ENCODE measurements at places on chromosomes 3 and 15. TPM values are rescaled to one million over a fixed set of nuclear protein-coding genes. Genes with fewer than 3 reads are reported as not detected.

DNA sequence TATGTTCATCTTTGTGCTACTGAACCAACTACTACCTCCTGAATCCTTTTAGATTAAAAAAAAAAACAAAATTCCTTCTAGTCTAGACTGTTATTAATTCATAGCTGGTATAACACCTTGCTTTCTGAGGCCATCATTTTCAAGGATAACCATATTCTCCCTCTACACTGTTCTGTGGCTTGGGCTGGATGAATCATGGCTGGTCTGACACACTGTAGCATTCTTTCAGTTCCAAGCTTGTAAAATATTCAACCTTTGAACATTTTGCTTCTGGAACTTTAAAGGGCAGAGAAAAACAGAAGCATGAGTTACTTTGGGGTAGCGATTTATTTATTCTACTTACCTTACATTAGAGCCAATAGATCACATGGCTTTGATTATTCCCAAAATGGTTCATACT, 7.6 kb downstream of the HSPBAP1 start:
- DNase-seq = no peak

GRCh38 chr15:70466895-70467529, 296.3 kb downstream of the UACA start:
- DNase-seq = peak; percentile 75

DNA sequence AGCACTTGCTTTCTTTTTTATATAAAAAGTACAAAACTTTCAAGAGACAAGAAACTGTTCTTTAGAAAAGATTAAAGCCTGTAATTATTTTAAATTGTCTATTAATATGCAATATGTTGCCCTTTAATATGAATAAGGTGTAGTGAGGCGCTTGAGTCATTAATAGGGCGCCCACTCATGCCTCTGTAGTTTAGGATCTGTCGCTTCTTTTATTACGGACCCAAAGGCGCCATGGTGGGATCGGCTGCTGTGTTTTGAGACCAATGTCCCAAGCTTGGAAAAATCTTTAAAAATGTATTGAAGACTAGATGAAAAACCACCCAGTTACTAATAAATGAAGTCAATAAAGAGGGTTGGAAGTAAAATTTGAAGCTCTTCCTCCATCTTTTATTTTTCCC, 259.5 kb upstream of the MEIS2 start:
- DNase-seq = no peak

DNA sequence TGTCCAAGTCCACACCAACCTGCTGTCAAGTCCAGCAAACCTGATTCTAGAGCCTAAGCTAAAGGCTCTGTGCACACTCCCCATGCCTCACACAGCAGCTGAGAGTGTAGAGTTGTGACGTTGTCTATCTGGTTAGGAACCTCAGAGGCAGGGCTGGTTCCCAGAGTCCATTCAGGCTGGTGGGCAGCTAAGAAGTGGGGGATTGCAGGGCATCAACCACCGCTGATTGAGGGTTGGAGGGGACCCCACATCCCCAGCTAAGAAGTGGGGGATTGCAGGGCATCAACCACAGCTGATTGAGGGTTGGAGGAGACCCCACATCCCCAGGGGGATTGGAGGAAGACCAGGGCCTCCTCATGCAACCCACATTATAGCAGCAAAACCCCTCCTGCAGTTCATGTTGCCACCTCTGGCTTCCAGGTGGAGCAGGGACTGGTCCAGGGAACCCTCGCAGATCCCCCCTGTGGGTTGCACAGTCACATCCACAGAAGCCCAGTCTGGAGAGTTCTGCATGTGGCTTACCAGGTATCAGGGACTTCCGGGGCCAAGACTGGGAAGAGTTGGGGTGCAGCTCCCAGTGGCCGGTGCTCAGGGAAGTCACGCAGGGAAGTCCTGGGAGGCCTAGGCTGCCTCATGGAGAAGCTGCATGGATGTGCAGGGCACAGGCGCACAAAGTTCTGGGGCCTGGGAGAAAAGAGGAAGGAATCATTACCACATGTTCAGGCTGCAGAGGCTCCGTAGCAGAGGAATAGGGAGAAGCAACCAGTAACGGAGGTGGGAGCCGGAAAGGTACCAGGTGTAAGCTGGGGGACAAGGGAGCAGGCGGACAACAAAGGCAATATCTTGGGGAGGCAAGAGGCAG, 71.4 kb upstream of the PCSK6 start:
- peak; percentile 61 for DNase-seq

DNA sequence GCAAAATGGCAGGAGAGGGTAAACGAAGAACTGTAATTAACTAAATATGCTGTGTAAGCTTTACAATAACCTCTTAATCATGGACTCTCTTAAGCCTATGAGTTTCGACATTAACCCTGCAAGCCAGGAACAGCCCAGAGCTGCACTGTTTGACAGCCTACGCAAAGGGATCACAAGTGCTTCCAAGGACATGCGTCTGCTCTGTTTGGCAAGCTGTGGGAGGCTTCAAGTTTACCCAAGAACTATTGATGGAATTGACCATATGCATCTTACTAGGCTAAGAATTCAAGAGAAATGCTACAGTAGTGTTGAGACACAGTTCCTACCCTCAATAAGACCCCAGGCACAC, 66.0 kb downstream of the PDZRN3 start:
- DNase-seq = no peak

DNA sequence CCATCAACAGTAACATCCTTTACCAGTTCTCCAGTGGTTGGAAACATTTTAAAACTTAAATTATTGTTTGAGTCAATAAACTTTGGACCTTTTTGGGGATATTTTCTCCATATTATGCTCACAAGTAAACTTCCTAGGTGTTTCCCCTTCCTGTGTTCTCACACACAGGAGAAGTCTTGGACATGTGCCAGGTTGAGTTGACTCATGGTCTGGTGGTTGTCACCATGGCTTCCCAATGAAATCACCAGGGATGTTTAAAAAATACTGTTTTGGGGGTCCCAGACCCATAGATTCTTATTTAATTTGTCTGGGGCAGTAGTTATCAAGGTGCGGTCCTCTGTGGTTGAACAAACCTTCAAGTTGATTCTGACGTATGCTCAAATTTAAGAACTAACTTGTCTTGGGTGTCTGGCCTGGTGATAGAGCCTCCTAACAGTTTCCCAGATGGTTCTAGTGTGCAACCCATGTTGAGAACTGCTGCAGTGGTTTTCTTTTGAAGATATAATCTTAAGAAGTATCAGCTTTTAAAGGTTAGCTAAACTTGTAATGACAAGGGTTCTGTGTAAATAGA, 291.8 kb downstream of the EDEM1 start:
- DNase-seq = no peak

DNA sequence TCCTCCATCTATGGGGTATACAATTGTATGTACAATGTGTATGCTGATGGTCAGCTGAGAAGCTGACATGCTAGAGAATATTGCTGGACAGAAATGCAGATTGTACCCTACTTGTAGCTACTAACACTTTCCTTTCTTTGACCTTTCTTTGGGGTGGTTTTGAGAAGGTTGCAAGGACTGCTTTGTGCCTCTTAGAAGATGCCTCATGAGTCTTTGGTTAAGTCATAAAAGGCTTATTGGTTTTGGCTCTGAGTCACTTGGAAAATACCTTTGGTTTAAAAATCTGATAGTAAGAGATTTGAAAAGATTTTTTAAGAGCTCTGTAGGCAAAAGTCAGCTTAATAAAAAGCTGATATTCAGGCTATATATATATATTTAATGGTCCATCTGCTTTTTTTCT, 71.5 kb downstream of the ZMAT3 start:
- DNase-seq = no peak

GRCh38 chr3:9167222-9167621, 82.2 kb downstream of the SRGAP3 start:
- no peak for DNase-seq

DNA sequence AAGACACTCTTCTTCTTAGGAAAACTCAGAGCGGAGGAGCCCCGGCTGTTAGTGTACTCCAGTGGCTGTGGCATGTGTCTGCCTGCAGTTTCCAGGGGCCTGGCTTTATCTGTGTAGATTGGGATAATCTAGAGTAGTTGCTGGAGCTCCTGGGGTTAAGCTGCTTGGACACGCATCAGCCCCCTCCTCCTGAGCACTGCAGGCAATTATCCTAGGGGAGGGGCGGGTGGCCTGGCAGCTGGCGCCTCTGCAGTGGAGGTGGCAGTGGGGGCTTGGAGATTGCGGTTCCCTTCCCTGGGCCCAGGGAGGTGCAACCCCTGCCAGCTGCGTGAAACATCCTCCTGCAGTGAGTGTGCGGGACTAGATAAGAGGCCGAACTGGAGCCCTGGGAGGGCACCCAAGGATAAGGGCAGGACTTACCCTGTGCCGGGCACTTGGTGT, 68.2 kb downstream of the EFCAB12 start:
- DNase-seq = no peak

DNA sequence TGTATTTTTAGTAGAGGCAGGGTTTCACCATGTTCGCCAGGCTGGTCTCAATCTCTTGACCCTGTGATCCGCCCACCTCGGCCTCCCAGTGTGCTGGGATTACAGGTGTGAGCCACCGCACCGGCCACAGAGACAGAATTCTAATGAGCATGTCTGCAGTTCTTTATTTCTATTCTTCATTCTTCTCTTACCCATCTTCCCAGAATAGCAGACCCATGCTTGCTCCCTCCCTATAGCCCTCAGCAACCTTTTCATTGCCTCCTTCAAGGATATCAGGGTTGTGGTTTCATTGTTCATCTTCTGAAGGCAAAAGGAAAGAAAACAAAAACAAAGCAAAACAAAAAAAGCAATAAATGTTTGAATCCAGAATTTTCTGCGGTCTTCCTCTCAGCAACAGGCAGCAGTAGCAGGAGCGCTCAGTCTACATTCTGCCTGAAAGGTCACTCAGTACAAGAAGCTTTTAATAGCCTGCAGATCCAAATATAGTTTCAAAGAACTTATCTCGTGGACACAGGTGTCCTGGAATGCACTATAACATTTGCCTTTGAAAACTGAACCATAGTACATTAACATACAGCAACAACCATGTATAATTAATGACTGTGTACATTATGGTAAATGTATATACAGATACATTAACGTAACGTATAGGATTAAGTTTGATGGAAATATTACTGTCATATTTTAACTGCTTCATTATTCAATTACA, at the start of gene SMCO1:
TSS of gene SMCO1 (minus strand) at position 434 of the 709 bp plus-strand sequence. CDS start at position 297, 137 bp downstream.
- no peak for DNase-seq

- no peak for DNase-seq
Observed at GRCh38 chr3:28677581-28677980, 329.0 kb upstream of the AZI2 start.

- DNase-seq = no peak
Observed at GRCh38 chr3:169324452-169324785, 339.1 kb downstream of the MECOM start.

DNA sequence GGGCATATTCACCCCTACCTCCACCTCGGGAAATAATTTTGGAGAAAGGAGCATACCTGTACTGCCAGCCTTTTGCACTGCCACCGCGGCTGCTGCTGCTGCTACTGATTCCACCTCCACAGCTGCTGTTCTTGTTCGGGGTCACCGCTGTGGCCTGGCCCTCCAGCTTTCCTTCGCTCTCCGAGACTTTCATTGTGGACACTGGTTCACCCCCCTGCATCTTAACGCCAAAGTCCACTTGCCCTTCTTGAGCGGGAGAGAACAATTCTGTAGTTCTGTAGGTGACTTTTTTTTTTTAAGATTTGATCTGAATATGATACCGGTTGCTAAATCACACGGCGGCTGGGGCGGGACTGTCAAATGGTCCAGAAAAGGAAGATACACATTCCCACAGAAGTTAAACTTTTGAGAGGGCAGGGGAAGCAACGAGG, 701 bp downstream of the OSBPL11 start:
- DNase-seq = no peak

DNA sequence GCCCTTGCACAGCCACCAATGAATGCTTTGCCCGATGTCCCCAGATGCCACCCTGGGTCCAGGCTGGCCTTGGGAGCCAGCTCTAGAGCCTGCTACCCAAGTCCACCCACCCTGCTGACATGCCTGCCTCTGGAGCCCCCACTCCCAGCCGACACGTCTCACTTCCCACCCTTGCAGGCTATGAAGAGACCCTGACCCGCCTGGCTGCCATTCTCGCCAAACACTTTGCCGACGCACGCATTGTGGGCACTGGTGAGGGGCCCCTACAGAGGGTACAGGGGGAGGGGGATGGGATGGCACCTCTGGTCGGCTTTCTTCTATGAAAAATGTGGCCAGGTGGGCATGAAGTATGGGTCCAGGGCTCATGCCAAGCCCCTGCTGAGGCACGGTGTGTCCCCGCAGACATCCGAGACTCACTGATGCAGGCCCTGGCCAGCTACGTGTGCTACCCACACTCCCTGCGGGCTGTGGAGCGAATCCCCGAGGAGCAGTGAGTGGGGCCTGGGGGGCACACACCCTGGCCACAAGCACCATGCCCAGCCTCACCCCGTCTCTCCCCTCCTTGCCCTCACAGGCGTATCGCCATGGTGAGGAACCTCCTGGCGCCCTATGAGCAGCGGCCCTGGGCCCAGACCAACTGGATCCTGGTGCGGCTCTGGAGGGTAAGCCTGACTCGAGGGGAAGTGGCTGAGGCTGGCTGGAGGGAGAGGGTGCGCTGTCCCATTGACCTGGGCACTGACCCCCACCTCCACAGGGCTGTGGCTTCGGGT, 6.0 kb downstream of the AMIGO3 start:
- DNase-seq = peak; percentile 58

DNA sequence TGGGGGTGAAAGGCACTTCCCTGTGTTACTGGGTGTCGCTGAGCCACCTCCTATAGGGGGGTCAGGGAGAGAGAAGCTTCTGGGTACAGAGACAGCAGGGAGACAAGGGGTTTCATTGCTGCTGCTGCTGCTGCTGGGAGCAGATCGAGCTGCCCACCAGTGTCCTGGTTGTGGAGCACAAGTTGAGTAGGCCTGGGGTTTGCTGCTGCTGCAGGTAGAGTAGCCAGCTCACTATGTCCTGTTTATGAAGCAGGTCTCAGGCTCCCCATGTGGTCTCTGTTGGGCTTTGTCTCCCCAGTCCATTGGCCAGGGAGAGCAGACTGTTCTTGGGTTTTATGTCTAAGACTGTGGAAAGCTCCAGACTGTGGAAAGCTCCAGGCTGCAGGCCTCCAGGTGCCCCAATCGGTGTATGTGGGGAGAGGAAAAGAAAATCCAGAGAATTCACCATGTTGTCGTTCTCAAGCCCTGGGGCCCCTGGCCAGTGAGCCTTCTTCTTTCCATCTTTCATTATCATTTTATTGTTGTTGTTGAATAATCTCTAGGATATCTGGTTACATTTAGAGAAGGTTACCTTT, 157.8 kb downstream of the ADAMTS17 start:
- DNase-seq = peak; percentile 40

The PXYLP1 gene
- total RNA-seq = 5.8 TPM

The NR2F2 gene
- total RNA-seq = 33.2 TPM

The MYL3 gene
- total RNA-seq = 10.8 TPM

The CP gene
- 3.7 TPM for total RNA-seq

The MYO1E gene
- total RNA-seq = 20.6 TPM

The GPR62 gene
- total RNA-seq = not detected

The FOXL2 gene
- total RNA-seq = not detected

Measured in sigmoid colon (tissue), 7 donors.